ENCODE measurements at places on chromosomes 4 and X.

- no peak for DNase-seq
These were observed 21.9 kb downstream of the HNRNPH2 start for GRCh38 chrX:101429934-101430333.

GRCh38 chrX:12225107-12225506 is 86.8 kb downstream of the FRMPD4 start:
- DNase-seq: no peak

GRCh38 chr4:175238827-175239517 is 320.8 kb downstream of the ADAM29 start:
- no peak for DNase-seq

GRCh38 chrX:30597216-30598012 is 19.8 kb upstream of the TASL start:
- DNase-seq: no peak

GRCh38 chrX:9739130-9739529 is 26.5 kb downstream of the GPR143 start:
- DNase-seq: no peak

- DNase-seq: no peak
These were observed 108.9 kb downstream of the DLG3 start for GRCh38 chrX:70553516-70553915.

DNA sequence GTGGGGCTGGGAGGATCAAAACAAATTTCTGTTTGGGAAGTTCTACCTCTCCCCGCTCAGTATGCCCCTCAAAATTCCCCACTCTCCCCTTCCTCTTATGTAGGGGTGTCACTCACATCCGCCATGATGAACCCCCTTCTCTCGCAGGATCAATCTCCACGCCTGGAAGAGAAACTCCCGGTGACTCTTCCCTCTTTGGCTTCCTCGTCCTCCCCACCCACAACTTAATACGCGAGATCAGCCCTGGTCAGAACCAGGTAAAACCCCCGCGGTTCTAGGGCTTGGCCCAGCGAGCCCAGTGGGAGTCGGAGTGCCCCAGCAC is 427 bp downstream of the LAMTOR3 start:
- no peak for DNase-seq

DNA sequence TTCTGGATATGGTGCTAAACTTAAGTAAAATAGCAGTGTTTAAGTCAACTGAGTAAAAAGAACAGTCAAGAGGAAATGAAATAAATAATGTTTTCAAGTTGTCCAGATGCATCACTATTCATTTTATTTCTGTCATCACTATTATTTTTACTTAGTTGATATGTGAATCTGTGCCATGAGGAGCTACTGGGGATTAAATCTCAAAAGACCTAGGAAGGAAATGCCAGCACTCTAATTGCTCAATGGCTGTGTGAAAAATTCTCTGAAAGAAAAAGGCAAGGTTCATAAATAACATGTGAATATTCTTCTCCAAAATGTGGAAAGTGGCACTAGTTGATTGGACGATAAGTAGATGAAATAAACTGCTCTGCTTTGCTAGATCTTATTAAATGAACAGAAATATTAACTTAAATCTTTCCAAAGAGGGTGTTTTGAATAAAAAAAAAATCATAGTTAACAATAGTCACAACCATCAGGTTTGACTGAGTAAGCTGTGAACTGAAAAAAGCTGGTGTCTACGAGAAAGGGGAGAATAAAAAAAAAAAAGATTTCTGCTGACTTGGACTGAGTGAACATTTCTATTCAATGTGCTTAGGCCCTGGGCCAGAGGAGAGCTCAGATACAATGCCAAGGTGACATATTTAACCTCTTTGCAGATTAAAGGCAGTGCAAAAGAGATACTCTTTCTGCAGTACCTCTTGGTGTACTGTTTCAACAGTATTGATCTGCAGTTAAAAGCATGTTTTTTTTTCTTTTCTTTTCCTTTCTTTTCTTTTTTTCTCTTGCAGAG is 1.6 kb downstream of the SPARCL1 start:
- DNase-seq: no peak

DNA sequence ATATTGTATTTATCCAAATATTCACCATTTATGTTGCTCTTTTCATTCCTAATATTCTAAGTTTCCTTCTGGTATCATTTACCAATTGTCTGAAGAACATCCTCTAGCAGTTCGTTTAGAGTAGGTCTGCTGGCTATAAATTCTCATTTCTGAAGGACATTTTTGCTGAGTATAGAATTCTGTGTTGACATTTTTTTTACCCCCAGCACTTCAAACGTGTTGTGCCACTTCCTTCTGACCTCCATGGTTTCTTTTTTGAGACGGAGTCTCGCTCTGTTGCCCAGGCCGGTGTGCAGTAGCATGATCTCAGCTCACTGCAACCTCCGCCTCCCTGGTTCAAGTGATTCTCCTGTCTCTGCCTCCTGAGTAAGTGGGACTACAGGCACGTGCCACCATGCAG is 26.4 kb downstream of the JADE3 start:
- DNase-seq: no peak

DNA sequence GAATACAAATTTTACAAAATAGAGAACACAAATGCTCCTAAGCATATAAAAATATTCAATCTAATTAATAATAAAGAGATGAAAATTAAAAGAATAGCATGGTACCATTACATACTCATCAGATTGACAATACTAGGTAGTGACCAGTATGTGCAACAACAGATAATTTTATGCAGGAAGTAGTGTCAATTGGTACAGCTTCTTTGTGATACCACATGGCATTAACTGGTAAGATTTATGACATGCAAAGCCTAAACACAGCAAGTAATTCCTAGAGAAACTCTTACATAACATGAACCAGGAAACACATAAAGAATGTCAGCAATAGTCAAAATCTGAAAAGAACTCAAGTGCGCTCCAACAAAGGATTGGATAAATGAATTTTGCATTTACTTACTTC is 26.3 kb downstream of the CXCL2 start:
- DNase-seq: no peak

DNA sequence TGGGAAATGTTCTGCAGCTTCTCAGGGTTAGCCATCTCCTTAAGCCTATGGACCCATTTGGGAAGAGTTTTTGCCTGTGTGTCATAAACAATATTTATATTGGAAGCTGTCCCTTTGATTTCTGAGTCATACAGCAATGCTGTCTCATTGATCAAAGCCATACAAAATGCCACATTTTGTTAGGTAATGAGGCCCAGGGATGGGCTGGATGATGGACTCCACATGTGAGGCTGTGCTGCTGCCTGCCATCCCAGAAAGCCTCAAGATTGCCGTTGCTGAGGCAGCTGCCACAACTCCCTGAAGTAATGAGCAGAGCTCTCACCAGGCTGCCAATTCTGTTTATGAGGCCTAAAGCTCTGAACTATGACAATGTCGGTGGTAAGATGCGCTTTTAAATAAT is 12.2 kb upstream of the GJB1 start:
- DNase-seq: no peak

DNA sequence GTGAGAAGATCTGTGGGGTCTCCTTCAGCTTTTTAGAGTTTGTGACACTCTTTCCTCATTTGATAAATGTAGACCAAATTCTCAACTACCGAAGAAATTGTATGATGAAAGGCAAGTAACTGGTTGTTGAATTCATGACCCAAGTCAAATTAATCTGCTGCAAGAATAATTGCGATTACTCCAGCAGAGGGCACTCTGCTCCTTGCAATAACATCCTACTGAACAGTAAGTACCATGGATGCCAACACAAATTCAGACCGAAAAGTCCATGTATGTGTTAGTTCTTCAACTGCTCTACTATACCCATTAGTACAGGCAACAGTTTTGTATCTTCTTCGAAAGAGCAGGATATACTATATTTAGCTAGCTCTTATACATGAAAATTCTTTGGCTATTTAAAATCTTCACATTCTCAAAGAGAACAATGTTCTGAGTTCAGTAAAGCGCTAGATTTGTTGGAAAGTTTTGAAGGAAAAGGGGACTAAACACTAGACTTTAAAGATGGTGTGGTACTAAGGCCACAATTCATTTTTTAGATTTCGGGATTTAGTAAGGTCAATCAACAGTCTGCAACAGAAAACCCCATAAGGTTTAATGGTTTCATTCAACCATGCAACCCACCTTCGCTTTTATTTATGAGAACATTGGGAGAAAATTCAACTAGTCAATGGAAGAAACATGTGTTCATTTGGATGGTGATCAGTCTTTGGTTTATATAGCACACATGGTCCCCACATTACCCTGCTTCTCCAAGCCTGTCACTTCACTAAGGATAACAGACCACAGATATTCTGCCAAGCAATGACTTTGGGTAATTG is 105.4 kb upstream of the TBC1D9 start:
- peak; percentile 75 for DNase-seq

- no peak for DNase-seq
These were observed 21.1 kb downstream of the RBM10 start for GRCh38 chrX:47166126-47166525.

DNA sequence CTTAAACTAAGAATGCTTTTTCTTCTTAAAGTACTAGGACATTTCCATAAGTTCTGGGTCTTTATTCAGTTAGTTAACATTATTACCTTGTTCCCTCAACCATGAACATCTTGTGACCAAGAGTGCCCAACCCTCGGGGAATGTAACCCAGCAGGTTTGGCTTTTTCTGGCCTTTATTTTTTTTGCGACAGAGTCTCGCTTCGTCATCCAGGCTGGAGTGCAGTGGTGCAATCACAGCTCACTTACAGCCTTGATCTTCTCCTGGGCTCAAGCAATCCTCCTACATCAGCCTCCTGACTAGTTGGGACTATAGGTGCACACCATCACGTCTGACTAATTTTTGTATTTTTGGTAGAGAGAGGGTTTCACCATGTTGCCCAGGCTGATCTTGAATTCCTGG is 65.1 kb downstream of the USP11 start:
- DNase-seq: no peak

- DNase-seq: no peak
These were observed 46.4 kb downstream of the GAB1 start for GRCh38 chr4:143383005-143383574.

- no peak for DNase-seq
These were observed 177.1 kb downstream of the BMPR1B start for GRCh38 chr4:94934864-94935263.

DNA sequence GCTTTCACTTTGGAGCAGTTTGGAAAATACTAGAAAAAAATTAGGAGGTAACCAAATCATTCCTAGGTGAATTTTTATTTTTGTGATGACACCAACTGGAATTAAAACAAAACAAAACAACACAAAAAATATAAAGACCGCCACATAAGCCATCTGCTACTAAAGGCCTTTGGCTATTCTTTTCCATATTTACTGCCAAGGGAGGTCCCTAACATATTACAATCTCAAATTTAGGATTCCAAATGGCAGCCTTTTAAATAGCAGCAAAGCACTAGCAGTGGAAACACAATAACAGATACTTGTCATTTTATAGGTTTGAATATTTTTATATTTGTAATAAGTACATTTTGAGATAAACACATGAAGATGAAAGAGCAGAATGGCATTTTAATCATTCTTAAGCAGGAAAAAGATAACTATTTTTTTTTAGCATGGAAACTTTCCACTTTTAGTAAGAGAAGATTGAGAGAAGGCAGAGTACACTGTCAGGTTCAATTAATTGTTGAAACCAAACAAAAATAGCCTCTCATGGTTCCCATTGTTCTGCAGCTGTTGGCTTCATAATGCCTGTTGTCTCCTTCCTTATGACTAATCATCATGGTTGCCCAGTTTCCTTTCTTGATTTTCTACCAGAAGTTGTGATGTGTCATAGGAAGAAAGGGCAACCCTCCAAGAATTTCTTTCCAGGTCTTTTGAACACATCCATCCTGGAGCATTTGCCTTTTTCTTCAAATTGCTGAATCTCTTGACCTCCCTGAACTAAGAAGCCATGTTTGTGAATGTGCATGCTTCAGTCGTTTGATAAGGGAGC is 219.0 kb upstream of the EMCN start:
- no peak for DNase-seq

GRCh38 chr4:10643600-10644425 is 40.8 kb downstream of the CLNK start:
- no peak for DNase-seq

DNA sequence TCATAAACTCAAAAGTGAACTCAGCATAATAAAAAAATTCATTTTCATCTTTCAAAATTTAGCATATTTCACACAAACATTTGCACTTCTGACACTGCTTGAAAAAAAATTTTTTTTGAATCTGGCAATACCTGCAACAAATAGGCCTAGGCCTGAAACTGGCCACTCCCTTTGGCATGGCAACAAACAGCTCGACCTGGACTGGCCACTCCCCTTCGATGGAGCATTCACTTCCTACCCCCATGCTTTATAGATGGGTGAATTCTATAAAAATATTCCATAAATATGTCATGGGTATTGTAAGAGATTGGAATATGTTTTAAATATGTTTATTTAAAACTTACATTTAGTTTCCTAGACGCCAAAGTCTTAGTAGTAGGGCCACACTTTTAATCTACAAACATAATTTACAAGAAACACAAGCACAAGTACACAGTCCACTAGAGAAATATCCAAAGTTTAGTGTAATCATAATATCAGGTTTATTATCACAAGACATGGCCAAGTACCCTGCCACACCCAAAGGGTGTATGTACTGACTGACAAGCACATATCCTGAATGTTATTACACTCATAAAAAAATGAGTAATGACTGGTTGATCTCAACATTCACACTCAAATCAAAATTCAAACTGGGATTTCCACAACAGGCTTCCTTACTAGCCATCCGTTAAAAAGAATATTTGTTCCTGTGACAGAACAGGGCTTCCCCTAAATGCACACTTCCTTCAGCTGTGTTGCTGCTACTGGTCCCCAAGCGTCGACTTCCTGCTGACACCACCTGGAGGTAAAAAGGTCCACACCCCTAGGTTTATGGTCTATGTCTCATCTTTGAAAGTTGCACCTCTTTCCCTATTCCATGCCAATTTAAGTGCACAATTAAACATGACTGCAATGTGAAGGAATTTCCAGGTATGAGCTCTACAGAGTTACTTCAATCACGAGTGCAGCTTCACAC is 271.5 kb downstream of the NR3C2 start:
- no peak for DNase-seq

- DNase-seq: no peak
These were observed 306.7 kb upstream of the MAOA start for GRCh38 chrX:43349363-43349762.

DNA sequence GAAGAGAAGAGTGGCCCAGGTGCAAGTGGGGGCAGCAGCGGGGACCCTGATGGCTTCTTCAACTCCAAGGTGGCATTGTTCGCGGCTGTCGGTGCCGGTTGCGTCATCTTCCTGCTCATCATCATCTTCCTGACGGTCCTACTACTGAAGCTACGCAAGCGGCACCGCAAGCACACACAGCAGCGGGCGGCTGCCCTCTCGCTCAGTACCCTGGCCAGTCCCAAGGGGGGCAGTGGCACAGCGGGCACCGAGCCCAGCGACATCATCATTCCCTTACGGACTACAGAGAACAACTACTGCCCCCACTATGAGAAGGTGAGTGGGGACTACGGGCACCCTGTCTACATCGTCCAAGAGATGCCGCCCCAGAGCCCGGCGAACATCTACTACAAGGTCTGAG is 11.4 kb downstream of the EFNB1 start:
- no peak for DNase-seq

DNA sequence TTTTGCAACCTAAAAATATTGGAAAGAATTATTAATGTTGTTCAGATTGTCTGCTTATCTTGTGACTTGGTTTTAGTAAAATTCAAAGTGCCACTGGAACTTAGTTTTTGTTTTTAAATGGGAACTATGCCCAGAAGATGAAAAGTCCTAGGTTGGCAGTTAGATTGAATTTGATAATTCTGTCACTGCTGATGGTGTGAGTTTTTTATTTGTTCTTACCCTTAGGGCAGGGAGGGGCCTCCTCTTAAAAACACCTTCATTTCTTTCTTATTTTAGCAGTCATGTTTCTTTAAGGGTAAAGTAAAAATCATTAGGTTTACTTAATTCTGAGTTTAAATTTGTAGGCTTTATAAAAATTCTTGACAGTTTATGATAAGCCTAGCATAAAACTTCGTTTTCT is 80.6 kb downstream of the AFF1 start:
- DNase-seq: no peak

GRCh38 chr4:108168160-108168670 is 517 bp downstream of the LEF1 start:
- peak; percentile 51 for DNase-seq

All from right forelimb (tissue), 1 donor.